ENCODE measurements at places on chromosomes 11 and 22. TPM values are rescaled to one million over a fixed set of nuclear protein-coding genes. Genes with fewer than 3 reads are reported as not detected.

RNF169 gene
- 17.3 TPM for total RNA-seq

RASGRP2 gene
- total RNA-seq = 123 TPM

TMEM45B gene
- total RNA-seq = not detected

VWCE gene
- total RNA-seq = 3.9 TPM

MPZL3 gene
- 20.4 TPM for total RNA-seq

CBLIF gene
- not detected for total RNA-seq

SMIM35 gene
- 3.2 TPM for total RNA-seq

UCP2 gene
- 199 TPM for total RNA-seq

APOL5 gene
- not detected for total RNA-seq

SCUBE2 gene
- not detected for total RNA-seq

CKAP5 gene
- 167 TPM for total RNA-seq

ZNRD2 gene
- 42.1 TPM for total RNA-seq

OR10A2 gene
- not detected for total RNA-seq

MAPK11 gene
- 18.5 TPM for total RNA-seq

TRIM6 gene
- 1.5 TPM for total RNA-seq

ANKRD42 gene
- total RNA-seq = 1.6 TPM

FADS1 gene
- 35.4 TPM for total RNA-seq

OR8G5 gene
- total RNA-seq = not detected

SCARF2 gene
- 1.1 TPM for total RNA-seq

CDC42BPG gene
- 0.50 TPM for total RNA-seq

TBX10 gene
- total RNA-seq = not detected

INS gene
- not detected for total RNA-seq

PLAAT4 gene
- 128 TPM for total RNA-seq

FAM111B gene
- 46.5 TPM for total RNA-seq

UBE2L6 gene
- 245 TPM for total RNA-seq

OR4P4 gene
- not detected for total RNA-seq

DENND6B gene
- total RNA-seq = 8.8 TPM

ROBO4 gene
- total RNA-seq = not detected

ANO9 gene
- total RNA-seq = 33.0 TPM

SHANK2 gene
- total RNA-seq = not detected

CHRM1 gene
- not detected for total RNA-seq

POTEH gene
- not detected for total RNA-seq

OR4A16 gene
- not detected for total RNA-seq

ANO3 gene
- not detected for total RNA-seq

HEPHL1 gene
- total RNA-seq = not detected
